ENCODE measurements at places on chromosomes 12 and 14.

- DNase-seq = no peak
Measured at GRCh38 chr14:22040781-22041125, 367.1 kb upstream of the OR4E1 start.

- DNase-seq = no peak
Measured at GRCh38 chr12:80456513-80456912, 12.5 kb downstream of the PTPRQ start.

GRCh38 chr12:6476489-6476888 lies 6.0 kb upstream of the VAMP1 start:
- DNase-seq = no peak

GRCh38 chr14:95322651-95323050 lies 2.9 kb upstream of the CLMN start:
- DNase-seq = no peak

GRCh38 chr14:55332654-55333570 lies 61.7 kb downstream of the FBXO34 start:
- DNase-seq = peak; percentile 91

DNA sequence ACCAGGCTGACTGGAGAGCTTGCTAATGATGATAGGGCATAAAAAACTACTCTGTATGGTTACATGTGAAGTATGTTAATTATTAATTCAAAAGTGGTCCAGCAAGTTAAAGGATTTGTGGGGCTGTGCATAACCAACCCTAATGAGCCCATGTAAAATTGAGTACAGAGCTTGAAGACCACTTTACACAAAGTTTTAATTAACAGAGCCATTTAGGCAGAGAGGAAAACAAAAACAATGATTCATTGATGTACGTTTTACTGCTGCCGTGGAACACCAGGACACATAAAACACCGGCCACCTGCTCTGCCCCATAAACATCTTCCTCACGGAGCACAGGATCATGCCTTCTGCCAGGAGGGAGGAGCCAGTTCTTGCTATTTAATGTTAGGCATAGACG lies 83.5 kb downstream of the RIMBP2 start:
- no peak for DNase-seq

GRCh38 chr12:132154341-132154761 lies 10.1 kb downstream of the NOC4L start:
- no peak for DNase-seq

DNA sequence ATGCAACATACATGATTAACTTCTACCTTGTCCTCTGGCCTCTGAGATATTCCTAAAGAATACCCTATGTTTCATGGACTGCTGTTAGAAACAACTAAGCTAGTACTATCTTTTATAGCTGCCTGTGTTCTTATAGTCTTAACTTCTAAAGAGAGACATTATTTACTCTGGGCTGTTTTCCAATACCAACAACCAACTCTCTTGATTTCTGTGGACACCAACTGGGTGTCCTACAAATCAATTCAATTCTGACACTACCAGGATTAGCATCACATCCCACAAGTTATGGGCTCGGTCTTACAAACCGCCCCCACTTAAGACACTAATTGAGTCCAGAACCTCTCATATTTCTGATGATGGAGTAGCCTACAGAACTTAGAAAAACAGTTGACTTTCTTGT lies 8.3 kb downstream of the XPOT start:
- DNase-seq = no peak

DNA sequence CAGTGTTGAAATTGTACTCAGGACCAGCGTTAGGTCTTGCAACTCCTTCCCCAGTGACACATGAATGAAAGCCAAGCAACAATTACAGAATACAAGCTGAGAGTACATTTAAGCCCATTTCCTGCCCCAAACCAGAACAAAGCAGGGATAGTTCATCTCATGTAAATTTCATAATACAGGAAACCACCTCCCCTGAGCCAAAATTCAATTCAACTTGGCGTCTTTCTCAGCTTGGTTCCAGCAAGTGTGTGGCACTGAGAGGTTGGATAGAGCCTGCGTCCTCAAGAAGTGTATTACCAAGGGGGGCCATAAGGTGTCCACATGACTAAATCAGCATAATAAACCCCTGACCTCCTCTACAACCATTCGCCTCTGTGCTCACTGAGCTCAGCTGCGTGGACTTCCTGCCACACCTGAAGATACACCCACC lies 278.9 kb upstream of the CRY1 start:
- no peak for DNase-seq

- DNase-seq = peak; percentile 64
Measured at GRCh38 chr12:52865090-52865944, 16.5 kb upstream of the KRT78 start.

- DNase-seq = no peak
Measured at GRCh38 chr12:19719672-19720071, 280.4 kb downstream of the AEBP2 start.

DNA sequence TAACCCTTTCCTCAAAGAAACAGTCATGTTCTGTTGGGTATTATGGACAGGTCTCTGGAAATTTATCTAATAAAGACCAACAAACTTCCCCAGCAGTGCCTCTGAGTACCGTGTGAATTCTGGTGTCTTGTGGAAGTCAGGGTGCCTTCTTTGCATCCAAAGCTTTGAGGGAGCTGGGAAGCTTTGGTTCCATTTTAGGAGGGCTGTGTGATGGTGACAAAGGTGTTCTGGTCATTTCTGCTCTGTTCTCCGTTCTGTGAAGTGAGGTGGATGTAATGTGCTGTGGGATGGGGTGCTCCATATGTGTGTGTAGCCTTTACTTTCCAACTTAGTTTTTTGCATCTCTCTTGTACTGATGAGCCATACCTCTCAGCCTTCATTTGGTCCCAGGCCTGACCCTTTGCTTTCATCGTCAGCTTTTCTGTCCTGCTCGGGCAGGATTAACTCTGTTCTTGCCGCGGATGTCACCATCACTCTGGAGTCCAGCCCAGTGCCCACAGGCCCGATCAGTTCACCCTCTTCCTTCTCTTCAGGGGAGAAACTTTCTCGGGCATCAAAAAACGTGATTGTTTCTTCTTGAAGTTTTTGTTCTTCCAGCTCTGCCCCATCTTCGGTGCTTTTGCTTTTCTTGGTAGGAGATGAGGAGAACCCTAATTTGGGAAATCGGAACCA lies 13.2 kb downstream of the PLD4 start:
- DNase-seq = no peak

DNA sequence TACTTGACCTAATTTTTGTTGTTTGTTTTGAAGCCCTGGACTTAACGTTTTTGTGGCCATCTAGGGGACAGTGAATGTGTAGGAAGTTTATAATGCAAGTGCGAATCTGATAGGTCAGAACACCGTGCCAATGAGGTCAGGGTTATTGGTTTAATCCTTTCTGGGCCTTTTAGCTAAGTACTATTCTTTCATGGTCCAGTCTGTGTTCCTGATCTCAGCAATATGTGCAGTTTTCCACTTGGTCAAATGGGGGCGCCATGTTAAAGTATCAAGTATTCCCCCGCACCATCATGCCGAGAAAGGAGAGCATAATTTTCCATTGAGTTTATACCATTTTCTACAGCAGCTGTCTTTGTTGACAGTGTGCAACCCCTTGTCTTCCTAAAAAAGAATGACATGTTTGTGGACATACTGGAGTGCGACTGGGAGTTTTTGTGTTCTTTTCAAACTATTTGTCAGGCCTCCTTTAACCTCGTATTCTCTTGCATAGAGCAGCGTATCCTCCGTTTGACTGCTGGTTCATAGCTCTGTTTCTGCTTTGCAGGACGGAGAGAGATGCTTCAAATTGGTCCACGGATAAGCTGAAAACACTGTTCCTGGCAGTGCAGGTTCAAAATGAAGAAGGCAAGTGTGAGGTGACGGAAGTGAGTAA lies 1.3 kb downstream of the AHSA1 start:
- DNase-seq = peak; percentile 84

DNA sequence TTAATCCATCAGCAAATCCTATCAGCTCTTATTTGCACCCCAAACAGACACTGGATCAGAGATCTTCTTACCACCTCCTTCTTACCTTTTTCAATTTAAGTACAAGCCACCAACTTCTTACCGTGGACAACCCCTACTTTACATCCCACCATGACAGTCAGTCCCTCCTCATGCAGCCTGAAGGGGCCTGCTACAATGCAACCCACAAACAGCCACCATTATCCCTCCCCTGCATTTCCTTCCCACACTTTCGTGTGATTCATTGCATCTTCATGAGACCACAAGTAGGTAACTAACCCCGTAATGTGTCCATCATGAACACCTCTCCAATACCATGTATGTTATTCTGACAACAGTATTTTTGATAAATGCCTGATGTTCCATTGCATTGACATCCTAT lies 108.6 kb downstream of the BCL11B start:
- DNase-seq = no peak

- no peak for DNase-seq
Measured at GRCh38 chr14:89755816-89756215, 198.7 kb downstream of the EFCAB11 start.

DNA sequence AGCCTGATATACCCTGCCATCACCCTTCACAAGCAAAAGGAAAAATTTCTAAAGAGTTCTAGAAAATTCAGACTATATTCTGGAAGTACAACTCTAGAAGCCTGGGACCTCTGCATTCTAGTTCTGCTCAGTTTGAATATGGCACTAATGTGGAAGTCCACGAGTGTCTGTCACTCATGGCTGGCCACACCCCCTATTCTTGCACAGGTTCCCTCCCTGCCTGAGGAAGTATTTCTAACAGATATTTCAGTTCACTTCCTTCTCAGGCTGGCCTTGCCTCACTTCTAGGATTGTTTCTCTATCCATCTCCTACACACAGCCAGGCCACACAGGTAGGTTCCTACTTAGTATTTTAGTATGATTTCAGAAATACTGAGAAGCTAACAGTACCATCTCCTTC lies 67.4 kb downstream of the PHLDA1 start:
- DNase-seq = peak; percentile 5

GRCh38 chr12:24810378-24810777 lies 138.5 kb downstream of the BCAT1 start:
- no peak for DNase-seq

GRCh38 chr14:71942904-71943694 lies 10.9 kb downstream of the RGS6 start:
- no peak for DNase-seq

DNA sequence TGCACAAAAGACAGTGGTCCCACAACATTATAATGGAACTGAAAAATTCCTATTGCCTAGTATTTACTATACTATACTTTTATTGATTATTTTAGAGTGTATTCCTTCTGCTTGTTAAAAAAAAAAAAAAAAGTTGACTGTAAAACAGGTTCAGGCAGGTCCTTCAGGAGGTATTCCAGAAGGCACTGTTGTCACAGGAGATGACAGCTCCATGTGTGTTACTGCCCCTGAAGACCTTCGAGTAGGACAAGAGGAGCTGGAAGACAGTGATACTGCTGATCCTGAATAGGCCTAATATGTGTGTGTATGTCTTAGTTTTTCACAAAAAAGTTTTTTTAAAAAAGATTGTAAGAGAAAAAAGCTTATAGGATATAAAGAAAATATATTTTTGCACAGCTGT lies 12.3 kb downstream of the UBE2N start:
- DNase-seq = no peak

GRCh38 chr12:25653487-25654175 lies 100.5 kb upstream of the LMNTD1 start:
- DNase-seq = no peak

- DNase-seq = no peak
Measured at GRCh38 chr14:36997843-36998242, 174.6 kb downstream of the SLC25A21 start.

- no peak for DNase-seq
Measured at GRCh38 chr12:124553862-124554428, 13.5 kb downstream of the NCOR2 start.

DNA sequence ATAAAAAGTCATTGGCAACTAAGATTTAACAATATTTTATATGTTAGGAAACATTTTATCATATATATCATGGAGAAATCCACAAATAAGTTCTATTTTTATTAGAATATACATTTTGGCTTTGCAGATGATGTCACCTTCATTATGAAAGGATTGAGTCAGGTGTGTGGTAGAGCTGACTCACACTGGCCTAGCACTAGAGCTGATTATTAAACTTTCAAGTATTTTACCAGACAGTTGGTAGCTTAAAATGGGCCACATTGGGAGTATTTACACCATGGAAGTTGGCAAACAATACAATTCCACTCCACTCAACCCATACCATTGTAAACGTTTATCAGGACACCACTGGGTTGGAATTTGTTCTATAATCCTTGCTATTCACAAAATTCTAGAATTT lies 1036.6 kb downstream of the TRHDE start:
- DNase-seq = no peak

DNA sequence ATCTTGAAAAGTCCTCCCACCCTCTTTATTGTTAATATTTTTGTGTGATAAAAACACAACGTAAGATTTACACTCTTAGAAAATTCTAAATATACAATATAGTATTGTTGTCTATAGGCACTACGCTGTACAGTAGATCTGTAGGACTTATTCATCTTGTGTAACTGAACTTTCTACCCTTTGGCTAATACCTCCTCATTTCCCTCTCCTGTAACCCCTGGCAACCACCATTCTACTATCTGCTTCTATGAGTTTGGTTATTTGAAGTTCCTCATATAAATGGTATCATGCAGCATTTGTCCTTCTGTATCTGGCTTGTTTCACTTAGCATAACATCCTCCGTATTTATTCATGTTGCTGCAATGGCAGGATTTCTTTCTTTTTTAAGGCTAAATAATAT lies 5.2 kb upstream of the CLEC9A start:
- no peak for DNase-seq

DNA sequence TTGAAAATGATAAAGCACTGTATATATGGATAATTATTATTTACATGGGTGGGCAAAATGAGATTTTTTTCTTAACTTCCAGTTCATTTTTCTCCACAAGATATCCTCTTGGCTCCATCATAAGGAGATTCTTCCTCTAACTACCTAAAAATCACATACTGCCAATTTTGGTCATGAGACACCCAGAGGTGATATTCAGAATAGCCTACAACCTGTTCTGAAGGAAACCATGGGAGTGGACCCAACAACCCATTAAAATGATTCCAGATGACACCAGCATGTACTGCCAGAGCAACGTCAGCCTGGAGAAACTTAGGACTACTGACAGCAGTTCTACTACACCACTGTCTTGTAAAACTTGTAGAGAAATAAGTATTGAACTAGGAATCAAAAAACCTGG lies 136.3 kb upstream of the TMPO start:
- DNase-seq = no peak

DNA sequence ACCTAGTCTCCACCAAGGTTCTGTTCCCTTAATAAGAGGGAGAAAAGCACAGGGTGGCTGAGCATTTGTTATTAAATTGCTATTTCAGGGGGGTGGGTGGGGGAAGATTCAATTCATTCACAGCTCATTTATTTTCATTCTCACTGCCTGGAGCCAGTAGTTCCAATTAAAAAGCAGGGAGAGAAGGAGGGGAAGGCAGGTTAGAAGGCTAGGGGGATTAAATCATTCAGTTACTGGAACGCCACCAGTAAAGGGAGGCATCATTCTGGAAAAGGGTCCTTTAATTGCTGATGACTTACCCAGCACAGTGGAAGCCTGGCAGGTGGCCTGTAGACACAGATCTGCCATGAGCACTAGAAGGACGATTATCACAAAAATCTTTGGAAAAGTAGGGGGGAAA lies 47.4 kb downstream of the NIN start:
- DNase-seq = no peak

- DNase-seq = peak; percentile 86
Measured at GRCh38 chr12:47156167-47156736, 76.5 kb upstream of the AMIGO2 start.

All from erythroblast (primary cell).